ENCODE measurements at places on chromosomes 1 and 21.

DNA sequence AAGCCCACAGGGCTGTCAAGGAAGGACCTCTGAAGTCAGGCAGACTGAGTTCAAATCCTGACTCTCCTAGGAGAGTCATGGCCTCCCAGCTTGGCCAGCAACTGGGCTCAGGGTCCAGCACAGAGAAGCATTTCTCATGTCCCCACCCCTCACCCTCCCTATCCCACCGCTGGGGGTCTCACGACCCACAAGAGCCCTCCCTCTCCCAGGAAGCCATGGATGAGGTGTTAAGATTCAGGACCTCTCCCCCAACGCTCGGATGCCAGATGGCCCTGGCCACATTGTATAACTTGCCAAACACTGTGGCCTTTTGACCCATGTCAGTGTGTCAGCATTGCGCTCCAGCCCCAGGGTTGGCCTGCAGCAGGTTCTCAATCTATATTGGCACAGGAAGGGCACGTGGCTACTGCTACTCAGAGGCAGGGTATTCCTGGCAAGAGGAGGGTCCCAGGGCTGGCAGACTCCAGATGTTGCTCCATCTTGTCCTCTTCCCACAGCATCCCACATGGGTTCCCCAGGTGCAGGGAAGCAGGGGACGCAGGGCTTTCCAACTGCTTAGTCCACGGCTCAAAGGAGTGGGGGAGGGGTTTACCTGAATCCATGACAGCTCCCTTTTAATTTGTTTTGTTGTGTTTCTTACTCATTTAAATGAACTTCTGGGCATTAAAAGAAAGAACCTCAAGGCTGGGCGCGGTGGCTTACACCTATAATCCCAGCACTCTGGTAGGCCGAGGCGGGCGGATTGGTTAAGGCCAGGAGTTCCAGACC, 10.5 kb downstream of the SLC2A1 start:
- DNase-seq = no peak

GRCh38 chr1:228445843-228446650, 29.4 kb upstream of the TRIM17 start:
- no peak for DNase-seq

DNA sequence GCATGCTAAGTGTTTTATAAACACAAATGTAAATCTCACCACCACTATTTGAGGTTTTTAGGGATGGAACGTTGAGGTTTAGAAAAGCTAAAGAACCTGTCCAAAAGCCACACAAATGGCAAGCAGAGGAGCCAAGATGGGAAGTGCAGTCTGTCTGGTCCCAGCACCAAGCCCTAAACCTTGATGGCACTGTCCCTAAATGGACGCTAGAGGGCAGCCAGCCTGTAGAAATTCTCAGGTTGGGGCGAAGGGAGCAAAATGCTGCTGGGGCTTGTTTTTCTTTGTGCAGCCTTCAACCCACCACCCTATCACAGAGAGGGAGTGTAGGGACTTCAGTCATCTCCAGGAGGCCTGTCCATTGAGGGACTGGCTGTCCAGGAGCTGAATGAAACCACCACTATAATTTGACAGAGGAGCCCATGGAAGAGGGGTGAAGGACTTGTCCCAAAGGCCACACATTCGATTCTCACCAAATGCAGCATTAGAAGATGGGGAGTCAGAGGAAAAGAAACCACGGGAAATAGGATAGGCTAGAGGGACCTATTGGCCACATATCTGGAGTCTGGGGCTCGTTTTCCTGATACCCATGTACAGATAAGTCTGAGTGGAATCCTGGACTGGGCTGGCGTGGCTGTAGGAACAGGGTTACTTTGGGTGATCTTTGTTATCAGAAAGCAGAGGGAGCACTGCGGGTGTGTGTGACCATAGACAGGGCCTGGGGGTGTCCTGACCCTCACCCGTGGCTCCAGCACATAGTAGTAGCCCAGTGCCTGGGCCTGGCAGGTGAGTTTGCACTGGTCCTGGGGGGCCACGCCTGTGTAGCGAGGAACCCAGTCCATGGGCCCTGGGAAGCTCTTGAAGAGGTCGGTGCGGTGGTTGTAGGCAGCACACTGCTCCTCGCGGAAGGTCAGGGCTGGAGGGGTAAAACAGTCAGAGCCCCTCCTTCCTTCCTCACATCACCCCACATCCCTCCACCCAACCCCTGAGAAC, 6.1 kb downstream of the ADAMTS4 start:
- peak; percentile 86 for DNase-seq

- DNase-seq = no peak
These were observed 413.9 kb downstream of the DUSP10 start for GRCh38 chr1:221327954-221328353.

DNA sequence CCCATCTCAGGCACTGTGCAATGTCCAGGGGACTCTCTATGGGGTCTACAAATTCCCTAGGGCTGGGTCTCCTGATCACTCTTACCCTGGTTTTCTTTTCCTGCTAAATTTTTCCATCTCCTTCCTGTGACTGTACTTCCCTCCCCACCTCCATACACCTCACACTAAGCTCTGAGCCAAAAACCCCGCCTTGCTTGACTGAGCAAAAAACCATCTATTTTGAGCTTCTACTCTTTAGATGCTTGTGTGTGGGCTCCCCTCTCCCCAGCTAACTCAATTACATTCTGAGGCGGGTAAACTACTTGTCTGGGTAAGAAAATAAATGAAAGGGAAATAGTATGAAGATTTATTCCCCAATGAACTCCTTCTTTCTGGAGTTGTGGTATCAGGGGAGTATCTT, 187.9 kb downstream of the PTPRU start:
- DNase-seq = no peak

GRCh38 chr21:42025376-42026081, 15.4 kb upstream of the ZBTB21 start:
- no peak for DNase-seq

GRCh38 chr1:27576806-27577227, 27.1 kb downstream of the AHDC1 start:
- no peak for DNase-seq

DNA sequence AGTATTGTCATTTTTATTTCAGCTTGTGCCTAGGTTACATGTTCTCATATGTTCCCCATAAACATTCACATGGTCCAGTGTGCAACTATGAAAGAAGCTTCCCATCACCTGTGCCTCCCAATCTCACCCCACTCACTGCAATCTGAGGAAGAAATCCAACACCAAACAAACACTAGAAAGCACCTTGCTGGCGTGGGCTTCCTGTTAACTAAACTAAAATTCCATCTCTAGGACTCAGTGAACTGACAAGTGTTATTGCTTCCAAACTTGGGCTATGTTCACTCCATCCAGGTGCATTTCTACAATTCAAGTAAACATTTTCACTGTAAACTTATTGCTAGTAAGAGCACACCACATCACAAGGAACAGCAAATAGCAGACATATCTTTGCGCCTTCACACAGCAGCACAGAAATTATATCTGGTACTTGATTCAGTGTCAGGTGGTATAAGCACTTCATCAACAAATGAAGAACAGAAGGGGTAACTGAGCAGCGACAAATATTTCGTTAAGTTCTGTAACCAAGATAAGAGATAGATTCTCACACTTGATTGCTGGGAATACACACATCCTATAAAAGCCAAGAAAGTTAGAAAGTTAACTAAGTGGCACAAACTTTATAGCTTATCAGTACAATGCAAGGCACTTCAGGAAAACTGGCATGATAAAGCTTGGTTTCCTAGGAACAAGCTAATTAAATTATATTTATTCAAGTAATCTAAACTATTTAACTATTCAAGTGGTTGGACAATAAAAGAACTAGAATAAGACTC, 8.9 kb upstream of the KCNJ15 start:
- no peak for DNase-seq

DNA sequence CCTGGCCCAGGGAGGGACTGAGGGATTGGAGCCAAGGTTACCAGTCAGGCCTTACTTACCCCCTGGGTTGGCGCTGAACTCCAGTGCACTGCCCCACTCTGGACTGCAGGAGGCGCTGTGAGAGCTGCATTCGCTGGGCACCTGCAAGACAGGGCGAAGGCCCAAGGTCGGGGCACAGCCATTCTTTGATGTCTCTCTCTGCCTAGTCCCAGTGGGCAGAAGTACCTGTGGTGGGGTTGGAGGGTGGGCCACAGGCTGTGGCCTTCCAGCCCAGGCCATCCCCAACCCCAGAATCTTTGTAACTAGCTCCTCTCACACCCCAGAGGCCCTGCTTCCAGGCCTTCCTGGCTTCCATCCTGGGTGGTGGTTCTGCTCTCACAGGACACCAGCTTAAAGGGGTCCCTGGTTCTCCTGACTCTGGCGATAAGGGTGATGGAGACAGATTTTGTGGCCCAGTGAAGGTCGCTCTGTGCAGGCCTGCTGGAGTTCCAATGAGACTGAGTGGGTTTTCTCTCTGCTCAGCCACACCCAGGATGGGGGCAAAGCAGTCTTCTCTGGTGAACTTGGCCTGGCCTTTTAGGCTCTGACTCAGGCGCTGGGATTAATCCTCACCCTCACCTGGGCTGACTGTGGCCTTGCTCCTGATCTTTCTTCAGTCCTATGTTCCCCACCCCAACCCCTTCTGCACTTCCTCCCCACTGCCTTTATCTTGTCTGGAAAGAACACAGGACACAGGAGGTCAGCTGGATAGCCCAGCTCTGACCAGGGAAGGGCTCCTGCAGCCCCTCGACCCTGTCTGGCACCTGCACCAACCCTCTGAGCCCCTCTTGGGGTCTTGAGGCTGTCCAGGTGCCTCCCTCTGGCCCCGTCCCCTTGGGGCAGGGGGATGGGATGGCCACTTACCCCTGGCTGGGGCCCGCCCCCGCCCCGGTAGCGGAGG, 954 bp downstream of the MYOG start:
- DNase-seq = peak; percentile 50

DNA sequence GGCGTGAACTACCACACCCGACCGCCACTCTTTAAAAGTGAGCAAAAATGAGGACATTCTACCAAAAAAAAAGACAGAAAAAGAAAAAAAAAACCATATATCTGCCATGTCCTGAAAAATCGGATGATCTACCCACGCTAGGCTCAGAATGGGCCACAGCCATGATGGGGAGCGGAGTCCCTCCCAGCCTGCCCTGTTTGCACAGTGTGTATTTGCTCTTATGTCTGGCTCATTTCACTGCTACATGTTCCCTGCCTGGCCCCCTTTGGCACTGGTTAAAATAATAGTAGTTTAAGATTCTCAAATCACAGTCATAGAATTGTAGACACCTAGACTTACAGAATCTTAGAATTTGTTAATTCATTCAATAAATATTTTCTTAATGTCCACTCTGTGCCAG, 121.9 kb downstream of the PTPRU start:
- DNase-seq = no peak

DNA sequence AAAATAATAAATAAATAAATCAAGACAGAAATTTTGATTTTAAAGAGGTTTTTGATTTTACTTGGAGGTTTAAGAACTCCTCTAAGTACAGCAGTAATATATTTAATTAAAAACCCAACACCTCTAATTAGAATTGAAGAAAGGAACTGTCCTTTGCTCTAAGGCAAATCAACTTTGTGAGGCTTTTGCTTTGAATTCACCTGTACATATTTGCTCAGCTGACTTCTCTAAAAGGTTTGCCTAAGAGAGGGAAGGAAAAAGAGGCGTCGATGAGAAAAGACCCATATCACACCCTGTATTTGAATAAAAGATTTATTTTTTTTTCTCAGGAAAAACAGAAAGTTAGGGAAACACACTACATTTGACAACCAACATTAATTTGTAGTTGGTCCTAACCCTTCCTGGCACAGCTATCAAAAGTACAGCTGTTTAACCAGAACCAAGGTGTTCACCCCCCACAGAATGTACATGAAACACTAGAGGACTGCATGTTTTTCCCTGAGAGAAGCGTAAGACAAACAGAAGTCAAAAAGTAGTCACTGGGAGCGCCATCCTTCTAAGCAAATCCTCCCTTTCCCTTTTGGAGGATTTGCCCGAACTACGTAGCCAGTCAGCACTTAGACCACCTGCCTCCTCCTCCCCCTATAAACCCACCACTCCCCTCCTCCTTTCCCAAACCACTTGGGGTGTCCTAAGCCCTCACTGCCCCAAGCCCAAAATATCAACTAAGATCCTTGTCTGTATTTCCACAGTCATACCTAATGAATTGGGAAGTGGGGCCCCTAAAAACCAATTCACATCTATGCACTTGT, 4.9 kb downstream of the MCL1 start:
- no peak for DNase-seq

DNA sequence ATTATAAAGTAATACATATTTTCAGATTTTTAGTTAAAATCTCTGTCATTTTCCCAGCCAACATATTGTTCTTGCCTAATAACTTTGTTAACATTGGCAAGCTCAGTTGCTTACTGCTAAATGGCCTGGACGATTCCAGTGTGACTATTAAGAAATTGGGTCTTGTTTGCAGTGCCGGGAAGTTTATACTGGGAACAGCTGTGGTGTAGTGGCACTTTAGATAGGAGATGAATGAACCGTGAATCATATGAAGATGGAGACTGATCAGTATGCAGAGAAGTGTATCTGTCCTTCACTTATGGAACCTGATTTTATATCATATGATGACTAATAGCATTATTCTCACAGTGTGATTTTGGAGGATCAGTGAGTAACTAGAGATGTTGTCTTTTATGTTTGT, 3.3 kb downstream of the CHRM3 start:
- no peak for DNase-seq

GRCh38 chr1:221503268-221503667, 238.6 kb downstream of the DUSP10 start:
- no peak for DNase-seq

GRCh38 chr1:207952617-207953542, 42.0 kb upstream of the CD34 start:
- DNase-seq = peak; percentile 48

DNA sequence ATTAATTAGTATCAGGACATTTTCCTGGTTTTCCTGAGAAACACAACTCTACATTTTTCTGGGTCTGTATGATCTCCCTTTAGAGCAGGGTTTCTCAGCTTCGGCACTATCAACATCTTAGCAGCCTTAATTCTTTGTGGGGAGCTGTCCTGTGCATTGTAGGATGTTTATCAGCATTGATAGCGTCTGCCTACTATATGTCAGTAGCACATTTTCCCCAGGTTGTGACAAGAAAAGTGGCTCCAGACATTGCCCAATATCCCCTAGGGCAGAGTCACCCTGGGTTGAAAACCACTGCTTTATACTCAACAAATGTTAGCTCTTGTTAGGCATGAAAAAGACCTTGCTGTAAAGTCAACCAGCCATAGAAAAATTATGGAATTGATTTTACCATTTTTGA, 195.1 kb upstream of the FMN2 start:
- no peak for DNase-seq

- DNase-seq = no peak
These were observed 17.0 kb downstream of the FAM151A start for GRCh38 chr1:54606096-54606989.

DNA sequence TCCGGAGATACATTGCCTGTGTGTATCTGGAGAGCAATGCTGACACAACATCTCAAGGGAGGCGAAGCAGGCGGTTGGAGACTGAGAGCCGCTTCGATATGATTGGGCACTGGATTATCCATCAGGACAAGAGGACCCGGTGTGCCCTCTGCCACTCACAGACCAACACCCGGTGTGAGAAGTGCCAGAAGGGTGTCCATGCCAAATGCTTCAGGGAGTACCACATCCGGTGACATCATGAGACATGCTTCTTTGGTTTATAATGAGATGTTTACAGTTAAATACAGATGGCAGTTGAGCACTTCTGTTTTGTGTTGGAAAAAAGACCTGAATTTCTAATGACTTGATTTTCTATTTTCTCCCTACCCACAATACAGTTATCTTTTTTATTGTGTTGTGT, 12.1 kb downstream of the PGBD2 start:
- no peak for DNase-seq

GRCh38 chr1:225813214-225813964, 3.5 kb downstream of the EPHX1 start:
- DNase-seq = peak; percentile 64

- no peak for DNase-seq
These were observed 54.6 kb downstream of the SIM2 start for GRCh38 chr21:36753556-36753955.

Data from KBM-7 (cell line).